ENCODE measurements at places on chromosomes 4 and X. TPM values are rescaled to one million over a fixed set of nuclear protein-coding genes. Genes with fewer than 3 reads are reported as not detected.

HMGB3 gene
- total RNA-seq = 18.4 TPM

BTC gene
- total RNA-seq = 0.90 TPM

TCEAL6 gene
- 56.0 TPM for total RNA-seq

REELD1 gene
- 0.50 TPM for total RNA-seq

ITGB1BP2 gene
- 1.5 TPM for total RNA-seq

RASL11B gene
- total RNA-seq = 31.0 TPM

GASK1B gene
- 44.3 TPM for total RNA-seq

ARX gene
- 17.6 TPM for total RNA-seq

FRG2 gene
- total RNA-seq = not detected

DCAF4L1 gene
- 0.65 TPM for total RNA-seq

SPOCK3 gene
- 117 TPM for total RNA-seq

PPARGC1A gene
- total RNA-seq = 40.5 TPM

PRDM8 gene
- total RNA-seq = 39.8 TPM
